G401 (cell line): ENCODE measurements at places on chromosomes 5 and 9.

DNA sequence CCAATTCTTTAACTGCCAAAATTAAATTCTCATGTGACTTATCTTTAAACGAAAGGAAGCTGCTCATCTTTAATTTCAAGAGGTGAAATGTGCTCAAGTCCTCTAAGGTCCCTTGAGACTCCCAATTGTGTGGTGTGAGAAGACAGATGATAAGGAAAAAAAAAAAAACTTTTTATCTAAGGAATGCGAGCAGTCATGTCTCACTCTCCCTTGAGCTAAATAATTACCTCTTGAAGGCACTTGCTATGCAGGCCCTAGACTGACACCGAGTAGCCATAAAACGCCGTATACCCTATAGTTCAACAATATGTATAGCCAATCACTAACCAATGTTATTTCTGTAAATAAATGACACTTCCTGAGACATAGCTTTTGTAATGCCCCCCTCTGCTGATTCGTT is 1.5 kb upstream of the DTWD2 start:
- DNase-seq = no peak

DNA sequence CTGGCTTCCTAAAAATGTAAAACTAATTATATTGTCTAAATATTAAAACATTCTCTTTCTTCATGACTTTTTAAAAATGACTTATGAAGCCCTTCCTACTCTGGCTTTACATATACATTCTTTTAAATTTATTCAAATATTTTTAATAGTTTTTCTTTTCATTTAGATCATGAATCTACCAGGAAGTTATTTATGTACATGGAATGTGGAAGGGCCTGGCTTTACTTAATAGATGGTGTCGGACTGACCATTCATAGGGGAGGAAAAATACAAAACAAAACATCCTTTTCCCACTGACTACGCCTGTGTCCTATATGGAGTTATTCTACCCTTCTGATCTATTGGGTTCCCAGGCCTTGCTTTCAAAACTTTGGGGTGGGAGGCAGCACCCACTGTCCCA is 129.8 kb downstream of the MACROH2A1 start:
- no peak for DNase-seq

DNA sequence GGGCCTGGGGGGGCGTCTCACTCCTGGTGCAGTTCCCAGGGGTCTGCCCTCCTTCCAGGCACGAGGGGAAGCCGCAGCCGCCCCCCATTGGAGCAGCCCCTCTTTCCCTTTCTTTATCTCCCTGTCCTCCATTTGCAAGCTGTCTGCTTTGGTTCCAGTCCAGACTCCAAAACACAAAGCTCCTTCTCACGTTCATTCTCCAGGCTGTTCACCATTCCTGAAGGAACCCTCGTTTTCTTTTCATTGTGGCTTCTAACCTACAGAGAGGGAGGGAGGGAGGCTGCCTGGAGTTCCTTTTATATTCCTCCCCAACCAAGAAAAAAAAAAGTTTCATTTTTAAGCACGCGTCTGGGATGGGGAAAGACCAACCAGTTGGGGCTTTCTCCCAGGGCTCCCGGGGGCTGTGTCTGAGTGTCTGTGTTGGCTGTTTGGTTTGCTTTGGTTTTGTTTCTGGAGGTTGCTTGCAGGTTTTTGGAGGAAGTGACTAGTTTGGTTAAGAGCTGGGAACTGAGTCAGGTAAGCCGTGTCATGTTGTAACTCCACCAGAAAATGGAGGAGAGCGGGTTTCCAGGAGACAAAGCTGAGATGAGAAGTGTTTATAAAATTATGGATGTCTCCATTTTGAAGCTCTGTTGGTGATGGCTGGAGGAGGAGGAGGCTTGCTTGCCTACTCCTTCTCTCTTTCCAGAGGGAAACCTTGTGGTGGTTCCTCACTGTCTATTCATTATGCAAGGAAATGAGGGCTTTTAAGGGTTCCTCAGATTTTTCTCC is 1.6 kb downstream of the ZNF462 start:
- DNase-seq = peak; percentile 74

DNA sequence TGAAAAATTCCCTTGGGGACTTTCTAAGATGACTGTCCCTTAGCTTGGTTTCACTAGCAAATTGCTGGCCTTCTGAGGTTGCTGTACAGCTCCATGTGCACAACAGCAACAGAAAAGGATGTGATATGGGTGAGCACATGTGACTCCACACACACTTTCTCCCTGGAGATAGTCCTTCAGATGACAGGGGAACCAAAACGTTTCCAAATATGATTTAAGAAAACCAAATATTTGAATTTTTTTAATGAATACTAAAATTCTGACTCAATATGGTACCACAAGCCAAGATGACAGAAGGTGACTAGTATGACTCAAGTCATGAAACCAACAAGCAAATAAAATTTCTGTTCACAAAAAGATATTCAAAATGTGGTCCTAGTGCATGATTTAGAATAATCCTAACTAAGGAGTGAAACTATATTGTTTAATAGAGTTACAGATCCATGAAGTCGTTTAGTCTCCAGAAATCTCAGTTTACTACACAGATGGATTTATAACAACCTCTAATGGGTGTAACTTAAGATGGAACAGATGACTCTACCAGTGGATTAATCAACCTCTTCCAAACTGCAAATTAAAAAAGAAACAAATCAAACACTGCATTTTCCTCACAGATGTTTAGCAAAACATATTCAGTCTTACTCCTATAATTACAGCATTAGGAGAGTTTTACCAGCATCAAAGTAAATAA is 144.8 kb upstream of the PIK3R1 start:
- DNase-seq = no peak

- DNase-seq = peak; percentile 76
Measured at GRCh38 chr5:66307647-66308241, 163.6 kb downstream of the SREK1 start.

DNA sequence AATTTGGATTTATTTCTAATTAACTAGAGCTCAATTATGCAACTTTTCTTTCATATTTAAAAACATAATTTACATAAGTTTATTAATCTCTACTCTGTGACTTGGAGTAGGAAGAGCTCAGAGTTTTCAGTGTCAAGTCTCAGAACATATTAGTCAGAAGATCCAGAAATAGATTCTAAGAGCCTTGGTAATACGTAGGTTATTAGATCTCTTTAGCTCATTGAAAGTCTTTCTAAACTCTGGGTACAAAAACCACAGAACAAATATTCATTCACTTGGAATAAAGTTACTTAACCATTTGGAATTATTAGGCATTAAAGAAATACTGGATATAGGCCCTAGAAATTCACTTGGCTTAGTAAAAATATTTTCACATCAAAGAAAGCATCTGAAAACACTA is 26.3 kb upstream of the ISCA1 start:
- DNase-seq = no peak

- DNase-seq = no peak
Measured at GRCh38 chr9:20300430-20301115, 321.7 kb downstream of the MLLT3 start.

GRCh38 chr5:179410291-179411160 is 65.3 kb upstream of the ADAMTS2 start:
- no peak for DNase-seq
